Effector CD4-positive, alpha-beta T cell (primary cell): ENCODE measurements at places on chromosomes 7 and 10.

GRCh38 chr7:2722591-2722990 is 34.6 kb downstream of the AMZ1 start:
- DNase-seq = no peak

DNA sequence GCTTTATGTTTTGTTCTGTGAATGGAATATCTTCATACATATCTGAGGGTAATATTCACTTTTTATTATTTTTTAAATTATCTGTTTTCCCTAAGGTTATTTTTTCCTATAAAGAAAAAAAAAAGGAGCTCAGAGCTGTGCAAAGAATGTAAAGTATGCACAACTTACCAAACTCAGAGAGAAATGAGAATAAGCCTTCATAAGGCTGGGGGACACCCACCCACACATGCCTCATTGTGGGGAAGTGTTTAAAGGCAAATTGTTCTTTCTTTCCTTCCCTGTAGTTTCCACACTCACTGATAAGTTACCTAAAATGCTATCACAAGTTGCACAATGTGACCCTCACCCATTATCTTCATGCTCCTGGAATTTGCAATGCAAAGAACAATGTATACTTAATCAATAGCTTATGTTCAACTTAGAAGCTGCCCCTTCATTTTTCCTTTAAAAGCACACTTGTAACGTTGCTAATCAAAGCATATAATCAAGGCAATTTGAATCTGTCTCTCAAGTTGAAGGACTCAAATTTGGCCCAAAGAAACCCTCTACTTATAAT is 108.1 kb downstream of the GNAT3 start:
- DNase-seq = no peak

GRCh38 chr7:107089627-107090026 is 45.1 kb downstream of the PRKAR2B start:
- DNase-seq = no peak

- no peak for DNase-seq
Observed at GRCh38 chr10:67550838-67551402, 145.1 kb downstream of the CTNNA3 start.

DNA sequence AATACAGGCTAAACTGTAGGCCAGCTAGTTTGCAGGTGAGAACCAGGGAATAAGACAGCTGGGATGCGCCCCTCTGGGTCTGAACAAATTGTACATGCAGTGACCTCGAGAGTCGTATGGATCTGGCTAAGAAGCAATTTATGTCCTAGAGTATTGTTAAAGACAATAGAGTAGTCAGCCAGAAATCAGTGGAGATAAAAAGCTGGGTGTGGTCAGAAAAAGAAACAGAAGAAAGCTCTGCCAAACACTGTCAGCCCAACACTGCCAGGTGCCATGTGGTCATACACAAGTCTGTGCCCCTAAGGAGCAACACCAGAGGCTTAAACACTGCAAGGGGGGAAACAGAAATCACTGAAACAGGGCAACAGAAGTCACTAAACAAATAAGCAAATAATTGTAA is 62.2 kb downstream of the CNOT4 start:
- DNase-seq = no peak
